ENCODE measurements at places on chromosomes 6 and 20.

- DNase-seq, result no peak
These were observed 545 bp downstream of the KHDC3L start for GRCh38 chr6:73362869-73363536.

DNA sequence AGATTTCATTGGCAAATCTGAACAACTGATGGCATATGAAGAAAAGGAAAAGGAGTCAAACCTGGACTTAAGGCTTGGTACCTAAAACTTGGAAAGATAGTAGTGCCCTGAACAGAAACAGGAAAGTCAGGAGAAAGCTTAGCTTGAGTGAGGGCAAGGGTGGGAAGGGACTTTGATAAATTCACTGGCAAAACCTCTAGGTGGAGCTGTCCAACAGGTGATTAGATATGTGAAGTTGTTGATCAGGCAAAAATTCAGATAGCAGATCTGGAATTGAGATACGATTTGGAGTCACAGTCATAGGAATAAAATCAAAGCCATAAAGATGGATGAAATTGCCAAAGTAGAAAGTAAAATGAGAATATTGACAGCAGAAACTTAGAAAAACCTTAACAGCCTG is 16.1 kb upstream of the ZNF292 start:
- DNase-seq, result peak; percentile 51

GRCh38 chr20:45897289-45897688 is 6.2 kb downstream of the CTSA start:
- DNase-seq, result no peak

GRCh38 chr6:154154389-154154967 is 115.4 kb downstream of the OPRM1 start:
- DNase-seq, result peak; percentile 30

GRCh38 chr6:36838896-36839748 is at the start of gene CPNE5:
CPNE5 (minus strand) TSS chr6:36839444; CDS start chr6:36839377, 67 bp downstream.
- no peak for DNase-seq

GRCh38 chr6:169016758-169017157 is 236.9 kb downstream of the THBS2 start:
- no peak for DNase-seq

DNA sequence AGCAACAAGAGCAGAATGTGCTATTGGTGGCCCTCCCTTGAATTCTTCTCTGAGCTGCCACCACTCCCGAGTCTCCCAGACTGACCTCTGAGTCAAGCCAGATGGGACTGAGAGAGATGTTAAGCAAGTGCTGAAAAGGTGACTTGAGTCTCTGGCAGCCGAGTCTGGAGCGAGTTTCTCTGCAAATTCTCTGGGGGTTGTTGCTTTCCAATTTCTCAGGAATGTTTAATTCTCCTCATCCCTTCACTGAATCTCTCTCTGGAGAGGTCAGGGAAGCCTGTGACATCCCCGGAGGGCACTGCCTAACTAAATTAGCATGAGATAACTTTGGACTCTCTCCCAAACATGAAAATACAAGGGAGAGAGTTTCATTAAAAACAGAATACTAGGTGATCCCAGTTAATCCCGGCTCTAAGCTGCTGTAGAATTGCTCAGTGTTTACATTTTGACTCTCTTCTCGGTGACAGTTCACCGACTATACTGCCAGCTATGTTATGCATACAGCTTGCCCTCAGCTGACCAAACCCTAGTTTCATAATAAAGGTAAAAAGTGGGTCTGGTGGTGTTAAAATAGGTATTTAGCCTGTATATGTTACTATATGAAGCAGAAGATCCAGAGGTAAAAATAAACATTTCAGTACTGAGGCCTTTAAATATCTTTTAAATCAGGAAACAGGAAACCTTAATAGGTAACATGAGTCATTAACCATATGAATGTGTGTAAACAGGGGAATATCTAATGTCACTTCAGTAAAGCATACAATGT is 157.9 kb downstream of the FOXC1 start:
- DNase-seq, result peak; percentile 7

DNA sequence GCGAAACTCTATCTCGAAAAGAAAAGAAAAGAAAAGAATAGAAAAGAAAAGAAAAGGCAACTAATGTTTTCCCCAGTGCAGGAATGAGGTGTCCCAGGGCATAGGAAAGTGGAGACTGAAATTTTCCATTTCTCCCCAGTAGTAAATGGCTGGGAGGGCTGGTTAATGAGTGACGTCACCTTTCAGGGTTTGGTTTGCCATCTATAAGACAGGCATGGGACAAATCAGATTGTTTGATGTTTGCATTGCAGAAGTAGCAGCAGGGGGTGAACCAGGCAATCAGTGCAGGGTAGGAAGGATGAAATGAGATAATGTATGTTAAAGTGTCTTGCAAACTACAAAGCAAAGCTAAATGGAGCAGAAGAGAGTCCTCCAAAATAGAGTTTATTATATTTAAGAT is 533.4 kb downstream of the PKHD1 start:
- no peak for DNase-seq

- DNase-seq, result no peak
These were observed 222.6 kb downstream of the EYA4 start for GRCh38 chr6:133463790-133464189.

DNA sequence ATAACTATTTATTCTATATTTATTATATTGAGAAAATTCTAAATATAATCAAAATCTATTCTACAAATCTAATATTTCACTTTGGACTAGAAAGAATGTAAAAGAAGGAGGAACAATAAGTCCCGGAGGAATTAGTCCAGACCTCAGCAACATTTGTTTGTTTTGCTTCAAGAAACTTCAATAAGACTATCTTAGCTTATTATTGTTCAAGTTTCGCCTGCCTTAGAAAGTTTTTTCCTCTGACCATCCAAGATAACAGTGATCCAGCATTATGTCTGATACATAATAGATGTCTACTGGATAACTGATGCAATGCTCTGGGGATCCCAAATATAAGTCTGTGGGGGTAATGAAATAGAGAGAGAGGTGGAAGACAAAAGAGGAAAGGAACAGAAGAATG is 28.7 kb upstream of the NT5E start:
- no peak for DNase-seq

DNA sequence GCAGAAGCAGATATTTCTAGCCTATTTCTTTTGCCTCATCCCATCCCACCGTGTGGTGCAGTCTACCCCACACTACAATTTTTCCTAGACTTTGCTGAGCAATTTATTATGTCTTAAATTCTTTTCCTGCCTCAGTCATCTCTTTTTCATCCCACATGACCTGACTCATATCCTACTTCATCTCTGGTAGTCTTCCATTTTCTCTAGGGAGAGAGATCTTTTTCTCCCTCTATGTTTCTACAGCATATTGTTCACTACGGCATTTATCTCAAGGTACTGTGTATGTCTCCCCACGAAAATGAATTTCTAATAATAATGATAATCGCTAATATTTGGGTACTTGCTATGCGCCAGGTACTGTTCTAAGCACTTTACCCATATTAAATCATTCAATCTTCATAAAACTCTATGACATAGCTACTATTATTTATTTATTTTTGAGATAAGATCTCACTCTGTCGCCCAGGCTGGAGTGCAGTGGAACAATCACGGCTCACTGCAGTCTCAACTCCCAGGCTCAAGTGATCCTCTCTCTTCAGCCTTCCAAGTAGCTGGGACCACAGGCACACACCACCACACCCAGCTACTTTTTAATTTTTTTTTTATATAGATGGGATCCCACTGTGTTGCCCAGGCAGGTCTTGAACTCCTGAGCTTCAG is 15.6 kb downstream of the PDSS2 start:
- DNase-seq, result peak; percentile 35

Measured in HT1080 (cell line).